ENCODE measurements at places on chromosomes 1 and 21.

DNA sequence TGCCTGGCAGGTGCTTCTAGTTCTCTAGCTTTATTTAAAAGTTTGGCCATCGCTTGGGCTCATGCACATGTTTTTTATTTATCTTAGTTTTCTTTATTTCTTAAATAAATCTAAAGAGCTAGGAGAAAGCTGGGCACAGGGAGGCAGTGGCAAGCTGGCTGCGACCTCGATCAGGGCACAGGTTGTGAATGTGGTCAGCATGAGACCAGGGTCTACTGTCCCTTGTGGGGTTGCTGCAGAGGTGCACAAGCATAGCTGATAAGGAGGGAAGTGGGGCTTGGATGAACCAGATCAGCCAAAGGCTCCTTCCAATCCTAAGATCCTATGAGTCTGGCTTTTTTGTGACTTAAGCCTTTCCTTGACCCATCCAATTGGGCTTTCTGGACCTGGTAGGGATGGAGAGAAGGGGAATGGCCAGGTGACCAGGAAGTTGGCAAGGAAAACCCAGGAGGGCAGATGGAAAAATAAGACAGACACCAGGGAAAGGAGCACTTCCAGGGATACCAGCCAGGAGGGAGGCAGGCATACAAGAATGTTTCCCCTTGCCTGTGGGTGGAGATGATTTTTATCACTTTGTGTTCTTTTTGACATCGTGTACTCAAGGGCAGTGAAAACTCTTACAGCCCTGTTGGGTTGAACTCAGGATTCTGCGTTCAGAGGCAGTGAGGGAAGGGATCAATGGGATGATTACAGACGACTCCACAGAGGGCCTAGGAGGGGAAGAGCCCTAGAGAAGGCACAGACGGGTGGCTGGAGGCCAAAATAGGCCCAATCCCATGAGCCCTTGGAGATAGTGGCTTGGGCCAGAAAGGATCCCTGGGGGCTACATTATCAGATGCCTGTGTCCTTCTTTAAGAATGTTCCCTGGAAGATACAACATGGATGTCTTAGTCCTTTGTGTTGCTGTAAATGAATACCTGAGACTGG is 8.5 kb downstream of the CYP4B1 start:
- DNase-seq, result no peak

DNA sequence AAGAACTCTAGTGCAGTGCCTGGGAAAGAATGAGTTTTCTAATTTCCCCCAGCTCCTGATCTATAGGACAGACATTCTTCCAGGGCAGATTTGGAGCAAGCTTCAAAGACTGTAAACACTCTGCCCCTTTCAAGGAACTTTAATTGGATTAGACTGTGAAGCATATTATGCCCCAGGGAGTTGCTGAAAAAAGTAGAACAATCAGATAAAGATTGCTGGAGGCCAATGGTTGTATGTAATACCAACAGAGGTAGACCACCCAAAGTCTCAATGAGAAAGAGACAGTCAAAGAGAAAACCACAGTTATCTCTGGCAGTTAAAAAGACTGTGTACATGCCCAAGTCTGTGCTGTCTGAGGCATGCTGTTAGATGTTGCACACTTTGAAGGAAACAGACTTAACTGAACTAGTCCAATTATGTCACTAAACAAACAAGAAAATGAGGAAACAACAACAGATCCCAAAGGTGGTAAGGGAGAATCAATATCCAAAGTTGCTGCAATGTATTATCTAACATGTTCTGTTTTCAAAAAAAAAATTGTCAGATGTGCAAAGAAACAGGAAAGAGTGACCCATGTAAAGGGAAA is 24.4 kb downstream of the C4BPA start:
- DNase-seq, result no peak

DNA sequence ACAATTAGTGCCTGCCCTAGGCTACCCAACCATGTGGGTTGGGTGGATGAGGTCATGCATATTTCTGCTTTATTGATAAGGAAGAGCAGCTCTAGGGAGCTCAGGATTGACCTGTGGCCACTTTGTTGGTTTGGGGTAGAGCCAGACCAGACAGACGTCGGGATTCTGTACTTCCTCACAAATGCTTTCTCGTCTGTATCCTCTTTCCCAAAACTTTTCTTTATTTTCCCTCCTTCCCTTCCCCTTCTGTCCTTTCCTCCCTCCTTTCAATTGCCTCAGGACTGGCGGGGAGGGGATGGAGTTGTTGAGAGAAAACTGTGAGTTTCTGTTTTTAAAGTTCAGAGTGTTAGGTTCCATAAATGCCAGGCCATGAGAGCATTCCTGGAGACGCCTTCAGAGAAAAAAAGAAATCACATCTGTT is 68.0 kb downstream of the UCK2 start:
- no peak for DNase-seq

DNA sequence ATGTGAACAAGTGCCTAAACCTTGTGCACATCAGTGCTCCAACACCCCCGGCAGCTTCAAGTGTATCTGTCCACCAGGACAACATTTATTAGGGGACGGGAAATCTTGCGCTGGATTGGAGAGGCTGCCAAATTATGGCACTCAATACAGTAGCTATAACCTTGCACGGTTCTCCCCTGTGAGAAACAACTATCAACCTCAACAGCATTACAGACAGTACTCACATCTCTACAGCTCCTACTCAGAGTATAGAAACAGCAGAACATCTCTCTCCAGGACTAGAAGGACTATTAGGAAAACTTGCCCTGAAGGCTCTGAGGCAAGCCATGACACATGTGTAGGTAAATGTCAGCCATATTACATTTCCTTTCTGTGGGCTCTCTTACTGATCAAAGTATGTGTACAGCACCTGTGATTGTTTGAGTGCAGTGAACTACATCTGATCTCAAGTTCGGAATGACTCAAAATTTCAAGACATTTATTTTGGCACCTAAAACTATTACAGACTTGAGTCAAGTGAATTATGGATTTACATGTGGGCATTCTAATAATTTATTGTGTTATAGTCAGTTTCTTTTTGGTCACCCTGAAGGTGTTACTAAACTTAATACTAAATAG is 196.5 kb downstream of the TPR start:
- no peak for DNase-seq

DNA sequence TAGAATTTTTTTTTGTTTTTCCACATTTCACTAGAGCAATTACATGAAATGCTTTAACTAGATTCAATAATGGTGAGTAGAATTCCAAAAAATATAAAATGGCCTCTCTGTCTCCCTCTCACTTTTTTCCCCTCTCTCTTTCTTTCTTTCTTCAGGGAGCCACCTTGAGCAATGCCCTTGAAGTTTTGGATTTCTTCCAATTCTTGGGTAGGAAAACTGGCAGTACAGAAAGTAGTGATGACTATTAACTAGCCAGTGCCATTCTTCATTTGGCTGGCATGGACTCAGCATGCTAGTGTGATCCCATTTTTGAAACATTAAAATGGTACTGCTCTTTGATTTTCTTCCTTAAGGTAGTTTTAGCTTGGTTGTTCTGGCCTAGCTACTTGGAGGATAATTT is 4.5 kb upstream of the FNBP1L start:
- no peak for DNase-seq

DNA sequence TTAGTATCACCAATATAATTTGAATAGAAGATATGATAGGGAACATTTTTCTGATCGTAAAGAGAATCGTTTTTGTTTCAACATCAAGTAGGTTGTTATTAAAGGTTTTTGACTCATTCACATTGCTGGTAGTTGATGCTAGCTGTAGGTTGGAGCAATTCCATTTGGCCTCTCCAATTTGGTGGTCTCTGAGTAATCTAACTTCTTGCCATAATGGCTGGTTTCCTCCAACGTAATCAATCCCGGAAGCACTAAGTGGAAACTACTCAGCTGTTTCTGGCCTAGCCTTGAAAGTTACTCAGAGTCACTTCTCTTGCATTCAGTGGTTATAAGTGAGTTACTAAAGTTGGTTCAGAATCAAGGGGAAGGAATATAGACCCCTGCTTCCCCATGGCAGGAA is 26.0 kb downstream of the RCOR3 start:
- DNase-seq, result no peak

- DNase-seq, result no peak
These were observed 941 bp upstream of the IFI16 start for GRCh38 chr1:159008744-159009188.

DNA sequence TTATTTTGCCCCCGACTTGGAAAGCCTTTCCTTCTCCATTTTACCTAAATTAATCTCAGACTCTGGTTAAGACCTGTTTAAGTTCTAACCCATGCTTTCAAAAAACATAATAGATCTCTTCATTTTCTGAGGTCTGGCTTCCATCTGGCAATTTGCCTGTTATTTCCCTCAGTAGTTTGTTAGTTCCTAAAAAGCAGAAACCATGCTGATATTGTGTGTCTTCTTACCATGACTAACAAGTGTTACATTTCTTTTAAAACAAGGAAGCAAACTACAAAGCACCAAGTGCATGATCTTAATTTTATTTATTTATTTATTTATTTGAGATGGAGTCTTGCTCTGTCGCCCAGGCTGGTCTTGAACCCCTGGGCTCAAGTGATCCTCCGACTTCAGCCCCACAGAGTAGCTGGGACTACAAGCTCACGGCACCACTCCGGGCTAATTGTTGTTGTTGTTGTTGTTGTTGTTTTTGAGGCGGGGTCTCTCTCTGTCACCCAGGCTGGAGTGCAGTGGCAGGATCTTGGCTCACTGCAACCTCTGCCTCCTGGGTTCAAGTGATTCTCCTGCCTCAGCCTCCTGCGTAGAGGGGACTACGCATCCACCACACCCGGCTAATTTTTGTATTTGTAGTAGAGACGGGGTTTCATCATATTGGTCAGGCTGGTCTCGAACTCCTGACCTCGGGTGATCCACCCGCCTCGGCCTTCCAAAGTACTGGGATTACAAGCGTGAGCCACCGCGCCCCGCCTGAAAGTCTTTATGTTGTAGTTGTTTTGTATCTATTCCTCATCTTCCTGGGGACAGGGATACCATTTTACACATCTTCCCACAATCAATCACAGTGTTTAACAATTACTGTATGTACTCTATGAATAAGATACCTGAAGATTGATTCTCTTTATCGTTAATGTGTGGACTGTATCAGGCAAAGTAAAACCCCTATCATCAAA is 1.3 kb upstream of the PATJ start:
- DNase-seq, result no peak

DNA sequence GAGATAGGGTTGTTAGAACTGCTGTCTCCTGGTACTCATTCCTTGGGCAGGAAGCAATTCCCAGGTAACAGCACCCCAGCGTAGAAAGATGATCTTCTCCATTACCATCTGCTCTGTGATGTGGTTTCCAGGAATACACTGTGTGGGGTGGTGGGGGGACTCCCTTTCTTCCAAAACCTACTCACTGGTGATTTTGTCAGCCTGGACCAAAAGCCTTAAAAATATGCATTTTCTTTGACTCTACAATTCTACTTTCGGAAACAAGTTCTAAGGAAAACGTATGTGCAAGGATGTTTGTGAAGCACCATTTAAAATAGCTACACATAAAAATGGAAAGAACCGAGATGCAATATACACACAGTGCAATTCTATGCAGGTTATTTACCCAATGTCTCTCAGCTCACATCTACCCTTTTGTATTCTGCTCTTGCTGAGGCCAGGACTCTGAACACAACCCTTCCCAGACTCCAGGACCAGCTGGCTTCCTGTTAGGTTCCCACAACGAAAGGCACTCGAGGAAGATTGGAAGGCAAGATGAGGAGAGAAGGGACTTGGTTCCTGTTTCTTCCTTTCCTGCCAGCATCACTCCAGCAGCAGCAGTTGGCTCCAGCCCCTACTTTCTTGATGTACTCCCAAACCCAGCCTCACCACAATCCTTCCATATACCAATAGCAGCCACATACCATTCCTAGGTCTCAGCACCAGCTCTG is 33.0 kb upstream of the GJB5 start:
- no peak for DNase-seq
